ENCODE measurements at places on chromosomes 6 and 20.

GRCh38 chr6:111399626-111400025, 83.4 kb downstream of the REV3L start:
- no peak for DNase-seq

DNA sequence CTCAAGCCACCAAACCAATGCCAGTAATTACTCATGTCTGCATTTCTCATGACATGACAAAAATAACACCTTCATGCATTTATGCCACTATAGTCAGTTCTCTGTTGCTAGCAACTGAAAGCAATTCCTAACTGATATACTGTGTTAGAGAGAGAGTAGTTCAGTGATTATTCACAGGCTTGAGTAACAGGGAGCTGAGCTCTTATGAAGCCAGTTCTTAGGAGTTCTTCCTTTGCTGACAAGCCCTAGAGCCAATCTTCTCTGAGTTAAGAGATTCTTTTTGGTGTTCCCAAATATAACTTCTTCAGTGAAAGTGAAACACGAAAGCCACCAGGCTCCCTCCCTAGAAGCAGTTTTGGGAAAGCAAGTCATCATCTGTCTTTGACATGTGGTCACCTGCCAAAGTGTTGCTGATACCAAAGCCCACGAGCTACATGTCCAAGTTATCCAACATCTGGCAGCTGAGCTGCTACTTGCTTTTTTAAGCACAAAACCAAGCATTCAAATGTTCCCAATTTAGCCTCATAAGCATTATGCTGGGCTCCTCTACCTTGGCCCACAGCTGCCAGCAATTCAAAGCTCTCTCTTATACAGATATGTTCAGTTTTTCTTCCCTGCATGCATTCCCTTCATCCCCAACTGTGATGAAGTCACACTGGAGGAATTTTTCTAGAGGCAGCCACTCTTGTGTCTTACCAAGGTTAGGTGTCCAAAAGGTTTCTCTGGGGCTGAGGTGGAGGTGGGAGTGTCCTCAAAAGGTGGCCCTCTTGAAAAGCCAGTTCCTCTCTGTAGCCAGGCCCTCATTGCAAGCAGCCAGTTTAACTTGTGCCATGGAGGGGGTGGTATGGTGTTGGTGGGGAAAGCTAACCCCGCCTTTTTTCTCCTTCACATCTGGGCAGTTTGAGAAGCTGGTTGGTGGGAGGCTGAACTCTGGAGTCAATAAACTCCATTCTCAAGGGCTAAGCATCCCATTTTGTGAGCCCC, 92.7 kb upstream of the ARMC2 start:
- peak; percentile 28 for DNase-seq

GRCh38 chr6:87687296-87687695, 14.7 kb downstream of the AKIRIN2 start:
- DNase-seq: no peak

- peak; percentile 75 for DNase-seq
Observed at GRCh38 chr6:69005199-69005598, 370.1 kb downstream of the ADGRB3 start.

- DNase-seq: peak; percentile 97
Observed at GRCh38 chr6:121794630-121795029, 359.2 kb downstream of the GJA1 start.

DNA sequence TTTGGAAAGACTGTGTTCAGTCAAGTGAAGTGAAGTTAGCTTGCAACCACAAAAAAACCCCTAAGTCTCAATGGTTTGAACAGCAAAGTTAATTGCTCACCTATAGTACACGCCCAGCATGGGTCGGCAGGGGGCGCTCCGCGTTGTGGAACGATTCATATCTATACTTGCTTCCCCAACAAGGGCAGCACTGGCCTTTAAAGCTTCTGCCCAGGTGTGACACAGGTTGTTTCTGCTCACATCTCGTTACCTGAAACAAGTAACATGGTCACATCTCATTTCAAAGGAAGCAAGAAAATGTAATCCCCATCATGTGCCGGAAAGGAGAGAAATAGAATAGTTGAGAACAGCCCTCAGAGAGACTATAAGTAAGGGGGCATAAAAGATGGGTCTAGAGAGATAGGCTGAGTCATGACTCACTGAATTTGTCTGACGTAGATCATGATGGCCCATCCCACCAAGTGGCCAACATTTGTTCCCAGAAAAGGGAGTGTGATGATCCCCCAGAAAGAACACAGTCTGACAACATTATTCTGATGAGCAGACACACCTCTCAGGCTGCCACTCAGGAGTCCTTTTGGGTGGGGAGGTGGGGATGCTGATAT, 29.0 kb downstream of the HNF4A start:
- DNase-seq: no peak

GRCh38 chr6:31453259-31453658, 44.7 kb upstream of the MICB start:
- DNase-seq: no peak

DNA sequence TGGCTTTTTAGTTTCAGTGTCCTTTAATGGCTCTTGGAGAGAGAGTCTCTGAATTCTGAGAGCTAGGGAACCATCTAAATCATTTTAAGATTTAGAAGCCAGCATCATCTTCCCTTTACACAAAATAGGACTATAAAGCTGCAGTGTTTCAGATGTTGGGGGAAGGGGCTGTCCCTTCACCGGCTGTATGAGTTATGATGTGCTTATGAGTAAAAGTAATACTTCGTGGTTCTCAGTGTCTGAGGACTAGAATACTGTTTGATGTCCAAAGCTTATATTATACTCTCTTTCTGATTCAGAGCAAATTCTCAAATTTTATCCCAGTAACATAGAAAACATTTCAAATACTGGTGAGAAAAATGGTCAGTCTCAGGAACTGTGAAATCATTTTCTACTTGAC, 63.5 kb upstream of the FAM8A1 start:
- DNase-seq: no peak

GRCh38 chr6:17292600-17293133, 11.5 kb downstream of the RBM24 start:
- DNase-seq: no peak

- no peak for DNase-seq
Observed at GRCh38 chr20:43065299-43065698, 124.4 kb downstream of the PTPRT start.

GRCh38 chr6:106413016-106413415, 52.5 kb downstream of the CRYBG1 start:
- DNase-seq: no peak

GRCh38 chr6:113723182-113723581, 134.0 kb upstream of the MARCKS start:
- DNase-seq: no peak

GRCh38 chr20:37295001-37295400, 5.5 kb downstream of the MANBAL start:
- peak; percentile 98 for DNase-seq

- peak; percentile 33 for DNase-seq
Observed at GRCh38 chr6:47967843-47968242, 143.2 kb downstream of the PTCHD4 start.

DNA sequence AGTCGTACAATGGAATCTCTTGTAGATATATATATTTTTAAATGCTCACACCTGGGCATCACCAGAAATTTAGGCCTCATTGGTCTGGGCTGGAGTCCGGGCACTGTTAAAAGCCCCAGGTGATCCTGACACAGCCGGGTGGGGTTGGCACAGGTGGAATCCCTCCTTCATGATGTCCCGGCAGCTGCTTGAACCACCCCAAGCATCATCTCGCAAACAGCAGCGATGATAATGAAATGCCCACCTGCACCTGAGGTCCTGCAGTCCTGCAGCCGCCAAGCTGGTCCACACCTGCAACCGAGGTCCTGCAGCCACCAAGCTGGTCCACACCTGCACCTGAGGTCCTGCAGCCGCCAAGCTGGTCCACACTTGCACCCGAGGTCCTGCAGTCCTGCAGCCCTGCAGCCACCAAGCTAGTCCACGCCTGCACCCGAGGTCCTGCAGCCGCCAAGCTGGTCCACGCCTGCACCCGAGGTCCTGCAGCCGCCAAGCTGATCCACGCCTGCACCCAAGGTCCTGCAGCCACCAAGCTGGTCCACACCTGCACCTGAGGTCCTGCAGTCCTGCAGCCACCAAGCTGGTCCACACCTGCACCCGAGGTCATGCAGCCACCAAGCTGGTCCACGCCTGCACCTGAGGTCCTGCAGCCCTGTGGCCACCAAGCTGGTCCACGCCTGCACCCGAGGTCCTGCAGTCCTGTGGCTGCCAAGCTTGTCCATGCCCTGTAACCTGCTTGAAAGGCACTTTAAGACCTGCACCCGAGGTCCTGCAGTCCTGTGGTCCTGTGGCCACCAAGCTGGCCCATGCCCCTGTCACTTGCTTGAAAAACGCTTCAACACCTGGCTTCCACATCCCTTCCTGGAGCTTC, 261.2 kb downstream of the DLL1 start:
- no peak for DNase-seq
